ENCODE measurements at places on chromosomes 4 and X.

DNA sequence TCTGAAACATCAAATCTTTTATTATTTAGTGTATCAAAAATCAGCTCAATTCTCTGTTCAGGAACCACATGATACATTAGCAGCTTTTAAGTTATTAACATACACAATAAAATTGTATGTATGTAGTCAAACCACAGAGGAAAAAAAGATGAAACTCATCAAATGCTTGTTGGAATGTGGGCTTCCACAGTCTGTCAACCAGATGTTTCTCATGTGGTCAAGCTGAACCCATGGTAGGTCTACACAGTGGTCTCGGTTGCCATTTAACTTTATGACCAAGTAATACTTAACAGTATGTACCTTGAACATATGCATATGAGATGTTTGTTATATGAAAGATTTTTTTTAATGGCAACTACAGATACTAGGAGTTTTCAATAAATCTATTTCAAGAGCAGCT lies 427.8 kb downstream of the IL15 start:
- ATAC-seq = no peak

GRCh38 chr4:84031401-84031800 lies 467.7 kb downstream of the NKX6-1 start:
- ATAC-seq = no peak

- no peak for ATAC-seq
Measured at GRCh38 chrX:46597771-46598170, 24.2 kb downstream of the CHST7 start.

GRCh38 chr4:147362938-147363337 lies 118.0 kb upstream of the EDNRA start:
- ATAC-seq = peak; percentile 50

DNA sequence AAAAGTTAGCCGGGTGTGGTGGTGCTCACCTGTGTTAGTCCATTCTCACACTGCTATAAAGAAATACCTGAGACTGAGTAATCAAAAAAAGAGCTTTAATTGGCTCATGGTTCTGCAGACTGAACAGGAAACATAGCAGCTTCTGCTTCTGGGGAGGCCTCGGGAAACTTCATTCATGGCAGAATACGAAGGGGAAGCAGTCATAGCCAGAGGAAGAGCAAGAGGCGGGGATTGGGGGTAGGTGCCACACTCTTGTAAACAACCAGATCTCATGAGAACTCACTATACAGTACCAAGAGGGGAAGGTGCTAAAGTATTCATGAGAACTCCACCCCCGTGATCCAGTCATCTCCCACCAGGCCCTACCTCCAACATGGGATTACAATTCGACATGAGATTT lies 64.1 kb downstream of the BEND4 start:
- no peak for ATAC-seq

- ATAC-seq = no peak
Measured at GRCh38 chr4:147780137-147780777, 48.4 kb downstream of the ARHGAP10 start.

DNA sequence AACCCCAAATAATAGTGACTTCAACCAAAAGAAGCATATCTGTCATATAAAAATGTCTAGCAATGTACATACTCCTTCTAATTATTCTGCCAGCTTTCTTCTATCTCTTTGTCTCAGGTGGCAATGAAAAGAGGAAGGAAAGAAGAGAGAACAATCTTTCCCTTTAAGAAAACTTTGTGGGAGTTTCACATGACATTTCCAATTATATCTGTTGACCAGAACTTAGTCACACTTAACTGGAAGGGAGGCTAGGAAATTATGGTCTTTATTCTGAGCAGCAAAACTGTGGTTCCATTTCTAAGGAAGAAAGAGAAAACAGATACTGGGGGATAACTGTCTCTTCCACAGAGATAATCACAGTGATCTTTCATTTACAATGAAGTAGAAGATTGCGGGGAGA lies 12.9 kb upstream of the MAOA start:
- no peak for ATAC-seq

GRCh38 chr4:45663003-45663402 lies 460.9 kb downstream of the GABRG1 start:
- no peak for ATAC-seq

GRCh38 chr4:72577211-72577610 lies 8.2 kb upstream of the ADAMTS3 start:
- ATAC-seq = no peak

- peak; percentile 78 for ATAC-seq
Measured at GRCh38 chr4:148998719-148999118, 556.5 kb upstream of the NR3C2 start.

GRCh38 chr4:125191232-125191631 lies 123.5 kb upstream of the FAT4 start:
- ATAC-seq = peak; percentile 38

GRCh38 chr4:140195806-140196205 lies 41.8 kb upstream of the MAML3 start:
- ATAC-seq = no peak

GRCh38 chr4:47686294-47686872 lies 151.5 kb downstream of the CORIN start:
- peak; percentile 69 for ATAC-seq

DNA sequence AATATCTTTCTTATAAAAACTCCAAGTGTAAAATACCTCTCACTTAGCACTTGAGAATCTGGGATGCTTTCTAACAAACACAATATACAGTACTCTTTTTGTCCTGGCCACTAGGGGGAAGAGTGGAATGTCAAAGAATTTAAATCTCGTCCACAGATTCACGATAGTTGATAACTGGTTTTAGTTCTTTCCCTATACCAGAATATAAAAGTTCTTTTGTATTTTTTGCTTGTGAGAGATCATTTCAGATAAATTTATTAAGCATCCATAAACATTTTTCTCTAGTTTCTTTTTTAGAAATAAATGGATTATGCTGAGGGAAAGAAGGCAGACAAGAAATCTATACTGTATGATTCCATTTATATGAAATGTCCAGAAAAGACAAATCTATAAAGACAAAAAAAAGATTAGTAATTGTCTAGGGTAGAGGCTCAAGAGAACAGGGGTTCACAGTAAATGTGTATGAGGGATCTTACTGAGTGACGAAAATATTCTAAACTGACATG lies 50.4 kb downstream of the MGARP start:
- ATAC-seq = peak; percentile 96

GRCh38 chr4:174284487-174284886 lies 776 bp downstream of the CEP44 start:
- peak; percentile 5 for ATAC-seq

DNA sequence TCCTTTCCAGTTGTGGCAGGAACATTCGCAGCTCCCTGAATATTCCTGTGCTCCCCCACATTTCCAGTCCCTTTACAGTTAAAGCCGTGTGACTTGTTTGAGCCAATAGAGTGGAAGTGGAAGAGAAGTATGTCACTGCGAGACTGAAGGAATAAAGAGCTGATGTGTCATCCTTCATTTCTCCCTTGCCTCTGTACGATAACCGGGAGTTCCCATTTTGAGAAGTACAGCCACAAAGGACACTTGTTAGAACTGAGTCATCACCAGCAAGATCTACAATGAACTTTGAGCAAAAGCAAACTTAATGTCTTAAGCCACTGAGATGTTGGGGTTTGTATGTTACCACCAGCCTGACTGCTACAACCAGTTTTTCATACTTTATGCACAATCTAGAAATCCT lies 92.3 kb downstream of the SPRY1 start:
- ATAC-seq = peak; percentile 98

GRCh38 chr4:168757500-168757899 lies 252.6 kb downstream of the CBR4 start:
- no peak for ATAC-seq

- ATAC-seq = no peak
Measured at GRCh38 chr4:125105561-125105960, 209.2 kb upstream of the FAT4 start.

- 0 out of 3 replicates have a peak, but pooled peaks have one; percentile 19 for ATAC-seq
Measured at GRCh38 chrX:155819525-155819924, 61.6 kb upstream of the VAMP7 start.

DNA sequence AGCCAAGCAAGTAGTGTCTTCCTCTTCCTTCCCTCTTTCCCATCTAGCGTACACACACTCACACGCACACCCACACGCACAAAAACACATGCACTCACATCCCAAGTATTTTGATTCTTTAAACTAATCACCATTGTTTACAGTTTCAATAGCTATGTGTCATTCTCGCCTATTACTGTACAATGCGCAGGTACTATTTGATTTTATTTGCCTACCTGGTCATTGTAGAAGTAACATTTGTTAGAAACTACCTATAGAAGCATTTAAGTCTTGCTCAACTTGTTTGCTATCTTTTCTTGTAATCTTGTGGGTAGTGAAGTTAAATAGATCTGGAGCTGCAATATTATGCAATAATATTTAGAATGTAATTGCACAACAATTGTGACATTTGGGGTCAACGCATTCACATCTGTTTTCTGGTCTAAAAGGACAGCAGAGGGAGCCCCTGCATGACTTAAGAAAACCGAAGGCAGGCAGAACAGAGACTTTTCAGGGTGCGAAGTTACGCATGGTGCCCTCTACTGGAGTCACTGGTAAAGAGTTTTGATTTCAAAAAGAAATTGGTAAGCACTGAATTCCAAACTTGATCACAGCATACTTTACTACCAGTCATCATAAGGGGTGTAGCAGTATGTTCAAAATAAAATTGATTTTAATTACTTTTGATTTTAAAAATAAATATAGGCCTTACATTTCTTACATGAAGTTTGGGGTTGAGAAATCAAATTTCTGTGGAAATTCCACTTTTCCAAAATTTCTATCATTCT lies 503.3 kb upstream of the FAM241A start:
- peak; percentile 96 for ATAC-seq

- ATAC-seq = no peak
Measured at GRCh38 chr4:97819294-97819693, 324.0 kb downstream of the STPG2 start.
